Fibroblast of upper back skin (primary cell): ENCODE measurements at places on chromosomes 6 and 20.

DNA sequence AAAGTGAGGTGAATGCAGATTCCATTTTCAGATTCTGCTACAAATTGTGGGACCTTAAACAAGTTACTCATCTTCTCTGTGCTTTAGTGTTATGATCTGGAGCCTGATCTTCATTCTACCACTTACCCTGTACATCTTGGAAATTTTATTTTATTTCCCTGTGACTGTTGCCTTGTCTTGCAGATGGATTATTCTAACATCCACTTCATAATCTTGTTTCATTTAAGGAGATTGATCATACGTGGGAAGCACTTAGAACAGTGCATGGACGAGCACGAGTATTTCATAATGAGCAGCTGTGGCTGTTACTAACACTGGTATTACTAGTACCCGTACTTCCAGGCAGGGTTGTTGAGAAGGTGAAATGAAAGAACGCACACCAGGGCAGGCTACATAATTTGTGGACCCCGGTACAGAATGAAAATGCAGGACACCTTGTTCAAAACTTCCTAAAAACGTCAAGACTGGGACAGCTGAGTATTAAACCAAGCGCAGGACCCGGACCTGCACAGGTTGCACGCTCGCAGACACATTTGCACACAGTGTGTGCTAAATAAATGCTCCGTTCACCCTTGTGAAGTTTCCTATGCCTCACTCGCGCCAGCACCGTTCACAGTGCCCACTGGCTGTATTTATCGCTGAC, 535 bp upstream of the CCDC170 start:
- no peak for DNase-seq

GRCh38 chr6:87277123-87277522, 45.3 kb upstream of the SMIM8 start:
- peak; percentile 7 for DNase-seq

GRCh38 chr20:11245431-11245830, 571.6 kb upstream of the JAG1 start:
- no peak for DNase-seq

DNA sequence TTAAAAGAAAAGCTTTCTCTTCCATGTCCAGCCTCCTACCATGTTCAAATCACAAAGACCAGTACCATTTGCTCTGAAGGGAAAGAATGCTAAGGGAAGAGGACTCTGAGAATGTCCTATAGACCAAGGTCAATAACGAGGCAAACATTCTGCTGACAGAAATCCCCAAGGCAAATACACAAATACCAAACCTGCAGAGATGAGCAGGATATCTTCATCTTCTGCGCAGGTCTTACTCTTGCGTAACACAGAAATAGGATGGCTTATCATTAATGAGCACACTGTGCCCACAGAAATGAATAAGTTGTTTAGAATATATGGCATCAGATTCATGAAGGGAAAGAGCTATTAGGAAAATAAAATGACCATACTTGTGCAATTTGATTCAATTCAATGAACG, 137.3 kb downstream of the BTBD9 start:
- no peak for DNase-seq

- peak; percentile 32 for DNase-seq
Observed at GRCh38 chr6:93468291-93468690, 48.9 kb upstream of the EPHA7 start.

DNA sequence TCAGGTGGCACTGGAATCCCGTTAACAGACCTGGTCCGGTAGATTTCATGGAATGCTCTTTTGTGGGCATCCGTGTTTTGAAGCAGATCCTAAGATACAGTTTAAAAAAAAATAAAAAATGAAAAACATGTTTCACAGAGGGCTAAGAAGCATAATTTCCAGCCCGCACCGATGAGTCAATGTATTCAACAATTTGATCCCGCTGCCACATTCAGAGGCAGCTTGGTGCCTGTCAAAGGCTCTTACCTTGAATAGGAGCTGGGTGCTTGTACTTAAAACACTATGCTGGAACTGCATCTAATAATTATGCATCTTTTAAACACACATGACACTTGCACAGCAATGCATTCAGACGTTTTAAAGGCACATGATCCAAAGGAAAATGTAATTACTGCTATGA, 164.8 kb downstream of the SYNE1 start:
- peak; percentile 37 for DNase-seq
